NCI-H1092 (cell line): ENCODE measurements at places on chromosomes 16 and 17.
A peak's percentile ranks its signal among the peaks of the same experiment; 100 is the strongest.

DNA sequence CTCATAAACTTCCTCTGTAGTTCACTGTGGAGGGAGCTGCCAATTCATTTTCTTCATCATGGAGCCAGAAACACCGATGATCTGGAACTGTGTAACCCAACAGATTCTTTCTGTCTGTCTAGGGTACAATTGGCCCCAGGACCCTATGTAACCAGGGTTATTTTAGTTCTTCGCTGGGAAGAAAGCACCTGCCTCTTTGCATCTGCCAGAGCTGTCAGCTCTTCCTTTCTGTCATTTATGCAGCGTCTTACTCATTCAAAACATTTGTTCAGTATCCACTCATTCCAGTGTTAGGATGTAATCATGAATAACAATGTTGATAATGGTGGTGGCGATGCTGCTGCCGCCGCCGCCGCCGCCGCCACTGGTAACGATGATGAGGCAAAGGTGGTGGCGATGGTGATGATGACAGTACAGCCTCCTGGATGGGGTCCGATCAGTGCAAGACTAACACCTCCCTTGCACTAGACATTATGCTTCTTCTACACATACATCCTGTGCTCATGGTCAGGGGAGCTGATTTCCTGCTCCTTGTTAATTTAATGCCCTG is 46.1 kb downstream of the IRX5 start:
- DNase-seq = no peak

DNA sequence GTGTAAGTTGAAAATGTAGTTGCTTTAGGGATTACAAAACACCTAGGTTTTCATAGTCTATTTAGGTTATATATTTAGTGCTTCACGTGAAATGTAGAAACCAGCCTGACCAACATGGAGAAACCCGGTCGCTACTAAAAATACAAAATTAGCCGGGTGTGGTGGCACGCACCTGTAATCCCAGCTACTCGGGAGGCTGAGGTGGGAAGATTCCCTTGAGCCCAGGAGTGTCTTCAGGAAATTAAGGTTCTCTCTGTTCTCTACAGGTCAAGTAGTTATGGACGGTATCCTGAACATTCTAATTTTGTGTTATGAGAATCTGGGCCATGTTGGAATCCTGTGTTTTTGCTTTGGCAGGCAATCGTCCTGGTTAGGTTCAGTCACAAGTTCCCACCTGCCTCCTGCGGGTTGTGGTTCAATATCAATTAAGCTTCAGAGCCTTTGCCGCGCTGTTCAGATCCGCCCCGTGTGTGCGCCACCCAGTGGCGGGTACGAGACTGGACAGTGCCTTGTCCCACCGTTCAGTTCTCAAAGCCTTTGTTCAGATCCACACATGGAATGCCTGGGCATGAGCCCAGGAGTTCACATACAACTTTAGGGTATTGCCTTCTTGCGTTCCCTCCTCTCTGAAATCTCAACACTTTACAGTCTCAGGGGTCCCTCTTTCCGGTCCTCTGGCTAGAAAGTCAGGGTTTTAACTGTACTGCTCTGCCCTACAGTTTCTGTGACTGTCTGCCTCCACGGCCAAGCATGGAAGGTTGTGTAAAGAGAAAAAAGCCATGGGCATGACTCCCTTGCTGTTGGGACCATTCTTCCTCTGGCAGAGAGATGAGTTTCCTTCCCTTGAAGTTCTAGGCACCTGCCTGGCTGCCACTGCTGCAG is 41.7 kb downstream of the HEATR6 start:
- peak; percentile 36 for DNase-seq

DNA sequence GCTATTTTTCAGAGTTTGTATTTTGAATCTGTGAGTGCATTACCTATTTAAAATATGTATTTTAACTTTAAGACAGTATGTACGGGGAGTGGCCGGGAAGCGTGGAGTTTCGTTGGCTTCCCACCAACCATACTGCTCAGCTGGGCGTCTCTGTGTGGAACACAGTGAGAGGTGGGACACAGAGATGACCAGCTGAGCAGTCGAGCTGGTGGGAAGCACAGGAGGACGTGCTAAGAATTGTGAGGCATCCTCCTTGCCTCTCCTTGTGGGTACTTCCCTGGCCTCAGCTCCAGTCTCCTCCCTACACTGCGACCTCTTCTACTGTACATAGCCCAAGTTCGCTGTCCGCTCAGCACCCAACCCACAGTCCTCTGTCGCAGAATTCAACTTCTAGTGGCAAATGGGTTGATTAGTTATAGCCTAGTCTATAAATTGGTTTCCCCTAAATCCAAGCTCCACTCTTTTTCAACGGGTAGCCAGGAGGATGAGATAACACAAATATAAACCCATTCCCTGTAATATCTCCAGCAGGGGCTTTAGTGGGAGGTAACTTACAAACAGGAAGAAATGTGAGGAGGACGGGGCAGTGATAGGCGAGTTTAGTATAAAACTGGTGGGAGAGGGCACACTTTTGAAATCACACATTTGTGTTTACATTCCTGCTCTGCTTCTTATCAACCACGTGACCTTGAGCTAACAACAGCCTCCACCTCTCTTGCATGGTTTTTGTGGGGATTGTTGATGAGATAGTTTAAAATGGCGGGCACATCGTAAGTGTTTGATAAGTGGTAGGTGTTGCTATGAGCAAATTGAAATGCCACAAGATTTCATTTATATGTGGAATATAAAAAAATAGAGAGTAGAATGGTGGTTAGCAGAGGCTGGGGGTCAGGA is 211.9 kb upstream of the HS3ST3A1 start:
- DNase-seq = no peak

DNA sequence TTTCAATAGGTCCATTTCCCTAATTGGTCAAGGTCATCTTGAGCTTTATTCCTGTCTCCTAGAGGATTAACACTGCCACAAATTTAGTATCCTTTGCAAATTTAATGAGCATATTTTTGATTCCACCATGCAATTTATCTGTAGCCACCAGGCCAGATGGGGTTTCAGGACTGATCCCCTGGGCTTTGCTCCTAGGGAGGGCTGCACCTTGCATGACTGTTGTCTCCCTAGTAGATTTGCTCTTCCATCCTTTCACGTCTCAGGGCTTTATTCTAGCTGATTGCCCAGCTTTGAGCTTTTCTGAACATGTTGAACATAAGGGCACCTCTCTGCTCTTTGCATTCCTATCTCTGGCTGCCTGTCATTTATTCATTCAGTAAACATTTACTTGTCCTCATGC is 7.7 kb upstream of the KCNH6 start:
- DNase-seq = no peak

DNA sequence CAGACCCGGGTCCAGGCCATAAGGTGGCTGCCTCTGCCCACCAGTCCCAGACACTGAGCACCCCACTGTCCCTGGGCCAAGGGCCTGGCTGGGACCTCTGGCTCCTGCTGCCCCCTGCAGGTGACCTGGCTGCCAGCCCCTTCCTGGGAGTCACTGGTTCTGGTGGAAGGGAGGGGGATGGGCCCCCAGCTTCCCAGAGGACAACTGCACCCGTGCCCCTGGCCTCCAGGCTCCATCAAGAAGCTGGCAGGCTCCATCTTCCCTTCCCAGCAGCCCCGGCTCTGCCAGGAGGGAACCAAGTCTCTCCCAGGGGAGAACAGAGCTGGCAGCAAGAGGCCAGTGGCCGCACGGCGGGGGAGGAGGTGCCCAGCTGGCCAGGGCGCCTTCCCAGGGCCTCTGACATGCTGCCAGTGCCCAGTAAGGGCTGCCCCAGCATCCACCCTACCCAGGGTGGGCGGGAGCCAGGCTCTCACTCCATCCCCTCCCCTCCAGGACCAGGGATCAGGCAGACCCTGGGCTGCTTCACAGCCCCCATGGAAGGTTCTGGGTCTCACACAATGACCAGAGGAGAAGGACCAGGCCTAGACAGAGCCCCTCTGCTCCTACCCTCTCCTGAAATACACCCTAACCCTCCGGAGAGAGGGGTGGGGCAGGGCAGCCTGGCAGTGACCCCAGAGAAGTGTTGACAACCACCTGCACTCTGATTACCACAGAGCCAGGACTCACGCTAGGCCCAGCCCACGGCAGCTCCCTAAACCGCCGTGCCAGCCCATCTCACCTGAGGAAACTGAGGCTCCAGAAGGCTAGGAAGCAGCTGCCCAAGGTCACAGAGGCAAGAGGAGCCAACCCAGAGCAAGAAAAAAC is 3.6 kb downstream of the CLUH start:
- no peak for DNase-seq

GRCh38 chr17:3695129-3695722 is 729 bp downstream of the P2RX5 start:
- no peak for DNase-seq

DNA sequence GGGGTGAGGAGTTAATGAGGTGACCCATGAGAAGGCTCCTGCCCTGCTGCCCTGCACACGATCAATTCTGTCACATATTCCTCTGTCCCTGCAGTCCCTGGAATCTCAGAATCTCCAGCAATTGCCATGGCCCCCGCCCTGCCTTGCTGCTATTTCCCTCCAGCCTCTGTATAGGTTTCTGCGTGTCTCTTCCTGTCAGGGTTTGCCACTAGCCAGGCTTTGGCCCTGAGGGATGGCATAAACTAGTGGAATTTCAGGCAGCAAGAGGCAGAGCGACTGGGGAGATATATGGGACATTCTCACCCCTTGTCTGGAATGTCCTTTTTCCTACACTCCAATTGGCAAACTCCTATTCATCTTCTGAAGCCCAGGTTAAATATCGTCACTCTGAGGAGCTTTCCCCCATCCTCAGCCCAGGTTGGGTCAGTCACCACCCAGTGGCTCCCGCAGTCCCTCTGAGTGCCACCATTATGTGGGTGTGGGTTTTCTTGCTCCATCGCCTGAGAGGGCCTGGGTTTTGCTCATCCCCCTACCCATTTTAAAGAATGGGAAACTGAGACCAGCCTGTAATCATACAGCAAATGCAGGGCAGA is 15.5 kb upstream of the NATD1 start:
- no peak for DNase-seq

- DNase-seq = no peak
Measured at GRCh38 chr17:6509031-6509771, 47.2 kb downstream of the PITPNM3 start.

- DNase-seq = no peak
Measured at GRCh38 chr17:63641692-63642448, 19.7 kb downstream of the MAP3K3 start.

DNA sequence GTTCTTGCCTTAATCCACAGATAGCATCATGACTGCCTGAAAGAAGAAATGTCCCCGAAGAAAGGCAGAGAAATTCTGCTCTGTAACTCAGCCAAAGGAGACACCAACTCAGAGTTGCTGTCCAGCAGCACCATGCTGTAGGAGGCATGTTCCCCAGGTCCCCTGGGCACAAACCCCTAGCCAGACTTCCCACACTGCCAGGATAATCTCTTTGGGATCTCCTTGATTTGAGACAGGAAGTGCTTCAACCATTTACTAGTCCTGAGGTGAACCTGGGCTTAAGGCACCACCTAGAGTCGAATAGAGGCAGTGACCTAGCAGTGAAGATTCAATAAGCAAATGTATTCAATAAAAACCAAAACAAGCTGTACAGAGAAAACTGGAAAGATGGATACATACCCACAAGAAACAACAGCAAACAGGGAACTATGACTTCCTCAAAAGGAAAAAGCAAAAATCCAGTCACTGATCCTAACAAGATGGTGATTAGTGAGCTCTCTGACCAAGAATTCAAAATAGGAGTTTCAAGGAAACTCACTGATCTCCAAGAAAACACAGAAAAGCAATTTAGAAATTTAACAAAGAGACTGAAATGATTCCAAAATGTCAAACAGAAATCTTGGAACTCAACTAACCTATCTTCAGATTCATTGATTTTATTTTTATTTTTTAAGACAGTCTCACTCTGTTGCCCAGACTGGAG is 5.7 kb downstream of the OR4D2 start:
- DNase-seq = no peak

GRCh38 chr16:74909665-74910064 is 75.3 kb downstream of the WDR59 start:
- no peak for DNase-seq

DNA sequence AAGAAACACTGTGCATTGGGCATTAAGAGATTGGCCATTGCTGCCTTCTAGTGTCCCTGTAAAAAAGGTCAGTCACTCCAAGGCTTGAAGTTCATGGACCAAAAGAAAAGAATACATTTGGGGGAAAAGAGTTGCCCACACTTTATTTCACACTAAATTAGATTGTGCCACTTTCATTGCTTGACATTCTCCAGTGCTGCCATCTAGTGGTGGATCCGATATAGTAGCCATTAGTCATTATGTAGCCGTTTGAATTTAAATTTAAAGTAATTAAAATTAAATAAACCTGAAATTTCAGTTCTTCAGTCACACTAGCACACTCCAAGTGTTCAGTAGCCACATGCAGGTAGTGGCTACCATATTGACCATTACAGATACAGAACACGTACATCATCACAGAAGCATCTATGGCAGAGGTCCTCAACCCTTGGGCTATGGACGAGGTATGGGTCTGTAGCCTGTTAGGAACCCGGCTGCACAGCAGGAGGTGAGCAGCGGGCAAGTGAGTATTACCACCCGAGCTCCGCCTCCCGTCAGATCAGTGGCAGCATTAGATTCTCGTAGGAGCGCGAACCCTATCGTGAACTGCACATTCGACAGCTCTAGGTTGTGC is 21.9 kb upstream of the CDH5 start:
- no peak for DNase-seq

DNA sequence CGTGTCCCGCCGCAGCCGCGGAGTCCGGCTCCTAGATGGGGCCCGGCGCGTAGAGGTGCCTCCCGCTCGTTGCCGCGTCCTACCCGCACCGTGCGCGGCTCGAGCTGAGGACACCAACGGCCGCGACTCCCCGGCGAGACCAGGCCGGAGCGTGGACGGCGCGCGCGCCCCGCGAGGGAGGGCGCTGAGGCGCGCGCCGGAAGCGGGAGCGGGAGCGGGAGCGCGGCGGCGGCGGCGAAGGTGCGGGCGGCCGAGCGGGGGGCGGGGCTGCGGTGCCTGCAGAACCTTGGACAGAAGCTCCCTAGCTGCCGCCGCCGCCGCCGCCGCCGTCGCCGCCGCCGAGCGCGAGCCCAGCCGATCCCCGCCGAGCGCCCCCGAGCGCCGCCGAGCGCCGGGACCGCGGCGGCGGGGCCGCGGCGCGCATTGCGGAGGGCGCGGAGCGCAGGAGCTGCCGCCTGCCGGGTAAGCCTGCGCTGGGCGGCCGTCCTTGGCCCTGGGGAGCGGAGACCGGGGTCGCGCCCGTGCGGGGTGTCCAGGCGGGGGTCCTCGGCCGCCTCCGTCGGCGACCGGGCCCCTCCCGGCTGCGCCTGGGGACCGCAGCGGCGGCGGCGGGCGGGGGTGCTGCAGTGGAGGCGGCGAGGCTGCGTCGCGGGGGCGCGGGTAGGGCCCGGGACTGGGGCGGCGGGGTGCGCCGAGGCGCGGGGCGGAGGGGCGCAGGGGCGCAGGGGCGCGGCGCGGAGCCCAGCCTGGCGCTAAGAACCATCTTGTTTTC is at the start of gene CDK5R1:
Gene CDK5R1 (plus strand): TSS at position 293 of the 772 bp plus-strand sequence. CDS start 628 bp downstream, outside the sequence.
- DNase-seq = peak; percentile 67

GRCh38 chr17:73548620-73549311 is 95.5 kb downstream of the SDK2 start:
- no peak for DNase-seq

DNA sequence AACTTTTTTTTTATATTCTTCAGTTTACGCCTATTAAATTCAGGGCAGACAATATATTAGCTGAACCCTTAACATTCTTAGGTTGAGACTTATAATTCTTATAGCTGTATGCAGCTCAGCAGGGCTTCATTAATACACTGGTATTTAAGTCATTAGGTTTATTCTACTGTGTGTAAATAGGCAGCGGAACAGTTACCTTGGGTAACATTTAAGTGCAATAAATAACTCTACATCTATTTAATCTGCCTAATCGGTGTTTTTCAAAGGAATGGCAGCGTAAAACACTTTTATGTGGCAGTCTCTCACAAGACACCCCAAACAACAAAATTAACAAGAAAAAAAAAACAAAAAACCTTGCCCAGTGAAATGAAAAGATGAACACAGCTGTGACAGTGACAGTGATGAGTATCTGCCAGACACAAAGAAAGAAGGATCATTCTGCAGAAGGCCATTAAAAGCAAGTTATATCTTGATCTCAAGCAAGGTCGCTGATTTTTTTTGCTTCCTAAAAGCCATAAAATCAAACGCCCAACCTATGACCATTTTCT is 32.6 kb downstream of the KCNJ2 start:
- no peak for DNase-seq
